ENCODE measurements at places on chromosomes 5 and 9.

GRCh38 chr5:86523718-86524117 lies 94.0 kb upstream of the COX7C start:
- no peak for DNase-seq

- DNase-seq: no peak
Measured at GRCh38 chr5:41406424-41406823, 104.0 kb downstream of the PLCXD3 start.

DNA sequence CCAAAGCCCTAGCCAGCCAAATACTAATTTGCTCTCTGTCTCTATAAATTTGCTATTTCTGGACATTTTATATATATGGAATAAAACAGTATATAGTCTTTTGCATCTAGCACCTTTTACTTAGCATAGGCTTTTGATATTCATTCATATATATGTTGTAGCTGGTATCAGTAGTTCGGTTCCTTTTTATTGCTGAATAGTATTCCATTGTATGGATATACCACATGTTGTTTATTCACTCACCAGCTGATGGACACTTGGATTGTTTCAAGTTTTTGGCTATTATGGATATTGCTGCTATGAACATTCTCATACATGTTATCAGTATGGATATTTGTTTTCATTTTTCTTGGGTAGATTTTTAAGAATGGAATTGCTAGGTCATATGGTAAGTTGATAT lies 23.8 kb upstream of the KIAA1958 start:
- no peak for DNase-seq

GRCh38 chr9:14258156-14258555 lies 55.8 kb downstream of the NFIB start:
- no peak for DNase-seq

DNA sequence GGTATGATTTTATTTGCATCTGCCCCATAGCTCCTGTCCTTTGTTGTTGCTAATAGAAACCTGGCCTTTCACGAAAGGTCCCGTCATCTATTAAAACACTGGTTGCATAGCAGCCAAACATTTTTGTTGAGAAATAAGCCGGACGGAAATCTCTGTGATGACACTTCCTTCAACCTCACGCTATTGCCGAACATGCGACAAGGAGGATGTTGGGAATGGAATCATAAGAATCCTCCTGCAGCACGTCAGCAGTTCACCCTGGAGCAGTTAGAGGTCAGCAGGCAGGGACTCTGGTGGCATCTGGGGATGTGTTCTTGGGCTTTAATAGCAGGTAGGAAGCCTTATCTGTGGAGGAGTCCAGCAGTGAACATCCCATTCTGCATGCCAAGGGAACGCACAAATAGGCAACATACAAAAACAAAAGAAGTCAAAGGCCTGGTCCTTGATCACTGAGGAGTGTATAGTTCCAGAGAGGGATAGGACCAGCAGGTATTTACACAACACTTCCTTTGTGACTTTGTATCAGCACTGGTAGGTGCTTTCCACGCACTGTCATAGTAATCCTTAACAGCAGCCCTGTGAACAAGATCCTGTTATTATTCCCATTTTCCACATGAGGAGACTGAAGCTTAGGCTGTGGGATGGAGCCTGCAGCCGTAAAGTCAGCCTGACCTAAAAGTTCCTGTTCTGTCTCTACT lies 33.4 kb downstream of the ARHGAP26 start:
- no peak for DNase-seq

GRCh38 chr9:97769208-97769607 lies 72.1 kb upstream of the XPA start:
- DNase-seq: no peak

GRCh38 chr5:175207321-175208040 lies 236.5 kb downstream of the DRD1 start:
- no peak for DNase-seq

DNA sequence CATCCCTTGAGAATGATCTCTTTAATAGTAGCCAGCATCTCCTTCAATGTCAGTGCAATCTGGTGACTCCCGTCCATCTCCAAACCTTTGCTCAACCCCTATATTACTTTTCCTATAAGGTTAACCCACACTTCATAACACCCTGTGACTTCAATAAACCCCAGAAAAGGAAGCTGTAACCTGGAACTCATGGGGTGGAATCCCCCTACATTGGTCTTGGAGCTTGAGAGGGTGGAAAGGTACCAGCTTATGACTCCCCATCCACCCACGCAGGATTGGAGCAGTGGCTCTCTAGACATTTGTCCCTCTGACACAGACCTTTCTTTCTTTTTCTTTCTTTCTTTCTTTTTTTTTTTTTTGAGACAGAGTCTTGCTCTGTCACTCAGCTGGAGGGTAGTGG lies 54.7 kb upstream of the ZFR start:
- DNase-seq: no peak

DNA sequence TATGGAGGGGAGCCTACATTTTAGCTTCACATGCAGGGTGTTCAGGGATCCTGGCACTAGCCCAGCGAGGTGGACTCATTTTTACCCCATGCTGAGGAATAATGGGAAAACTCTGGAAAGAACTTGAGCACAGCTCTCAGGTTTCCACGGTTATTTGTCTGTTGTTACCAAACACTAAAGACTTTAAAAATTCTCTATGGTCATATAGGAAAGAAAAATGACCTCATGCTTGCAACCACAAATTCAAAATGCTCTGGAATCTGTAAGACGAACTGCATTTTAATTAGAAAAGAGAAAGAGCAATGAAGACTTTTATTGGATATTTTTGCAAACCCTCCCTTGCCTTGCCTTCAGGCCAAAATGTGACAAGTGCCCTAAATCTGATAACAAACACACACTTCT lies 606.9 kb downstream of the EBF1 start:
- no peak for DNase-seq

GRCh38 chr9:113941056-113941455 lies 64.9 kb downstream of the ZNF618 start:
- DNase-seq: no peak

GRCh38 chr5:150599917-150600511 lies 40.4 kb upstream of the SYNPO start:
- DNase-seq: peak; percentile 95

DNA sequence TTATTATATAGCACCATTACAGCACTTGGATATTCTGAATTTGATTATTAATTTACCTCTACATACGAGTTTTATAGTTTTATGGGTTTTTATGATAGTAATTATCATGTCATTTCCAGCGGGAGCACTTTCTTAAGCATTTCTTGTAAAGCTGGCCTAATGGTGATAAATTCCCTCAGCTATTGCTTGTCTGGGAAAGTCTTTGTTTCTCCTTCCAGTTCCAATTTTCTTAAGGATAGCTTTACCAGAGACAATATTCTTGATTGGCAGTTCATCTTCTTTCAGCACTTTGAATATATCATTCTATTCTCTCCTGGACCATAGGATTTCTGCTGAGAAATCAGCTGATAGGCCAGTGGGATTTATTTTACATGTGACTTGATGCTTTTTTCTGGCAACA lies 505.4 kb downstream of the TMEM232 start:
- DNase-seq: no peak

- DNase-seq: no peak
Measured at GRCh38 chr5:30749971-30750370, 443.5 kb upstream of the CDH6 start.

GRCh38 chr9:126055381-126055985 lies 271.1 kb upstream of the MVB12B start:
- DNase-seq: peak; percentile 45

Measured in NCI-H69 (cell line).